IPS-NIHi11 (cell line): ENCODE measurements at places on chromosomes 6 and 20.
A peak's percentile ranks its signal among the peaks of the same experiment; 100 is the strongest.

GRCh38 chr6:44023586-44024454, 103.4 kb downstream of the MRPL14 start:
- DNase-seq = no peak

DNA sequence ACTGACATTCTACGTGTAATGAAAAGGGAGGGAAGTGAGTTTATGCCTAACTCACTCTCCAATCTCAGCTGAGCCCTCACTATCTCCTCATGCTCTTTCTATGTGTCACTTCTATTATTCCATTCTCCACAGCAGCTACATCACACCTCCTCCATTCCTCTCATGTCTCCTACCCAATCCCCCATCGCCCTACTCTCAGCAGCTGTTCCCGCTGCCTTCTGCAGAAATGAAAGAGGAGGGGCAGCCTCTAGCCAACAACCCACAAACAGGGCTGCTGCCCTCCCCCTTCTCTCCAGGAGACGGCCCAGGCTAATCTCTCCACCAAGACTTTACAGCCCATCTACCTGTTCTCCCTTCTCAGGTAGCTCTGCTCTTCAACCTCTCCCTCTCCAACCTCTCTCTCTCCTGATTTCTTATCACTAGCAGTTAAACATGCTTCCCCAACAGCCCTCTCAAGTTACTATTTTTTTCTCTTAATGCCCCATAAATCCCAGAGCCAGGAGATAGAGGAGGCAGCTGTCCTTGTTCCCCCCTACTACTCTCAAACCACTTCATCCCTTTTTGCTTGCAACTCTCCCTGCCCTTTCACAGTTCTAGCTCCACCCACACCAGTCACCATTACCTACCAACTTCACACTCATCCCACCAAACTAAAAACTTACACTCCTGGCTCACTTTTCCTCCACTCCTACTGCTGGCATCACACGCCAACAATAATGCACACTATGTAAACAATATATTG, 136.5 kb downstream of the BTBD9 start:
- peak; percentile 15 for DNase-seq

DNA sequence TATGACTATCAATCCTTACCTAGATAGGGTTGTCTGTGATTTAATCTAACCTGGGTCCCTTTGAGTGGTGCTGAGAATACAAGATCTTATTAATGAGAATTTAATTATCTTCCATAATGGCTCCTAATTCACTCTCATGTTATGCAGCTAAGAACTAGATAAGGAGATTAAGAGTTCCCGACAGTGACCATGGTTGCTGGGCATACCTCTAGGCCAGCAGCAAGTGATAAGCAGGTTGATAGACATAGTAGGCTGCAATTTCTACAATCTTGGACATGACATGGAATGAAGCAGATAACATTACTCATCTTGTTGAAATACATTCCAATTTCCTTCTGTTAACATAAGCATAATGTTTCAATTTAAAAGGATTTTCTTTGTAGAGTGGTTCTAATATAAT, 27.1 kb downstream of the SPACA1 start:
- DNase-seq = no peak

- DNase-seq = no peak
Observed at GRCh38 chr20:41057999-41058673, 29.5 kb downstream of the TOP1 start.

DNA sequence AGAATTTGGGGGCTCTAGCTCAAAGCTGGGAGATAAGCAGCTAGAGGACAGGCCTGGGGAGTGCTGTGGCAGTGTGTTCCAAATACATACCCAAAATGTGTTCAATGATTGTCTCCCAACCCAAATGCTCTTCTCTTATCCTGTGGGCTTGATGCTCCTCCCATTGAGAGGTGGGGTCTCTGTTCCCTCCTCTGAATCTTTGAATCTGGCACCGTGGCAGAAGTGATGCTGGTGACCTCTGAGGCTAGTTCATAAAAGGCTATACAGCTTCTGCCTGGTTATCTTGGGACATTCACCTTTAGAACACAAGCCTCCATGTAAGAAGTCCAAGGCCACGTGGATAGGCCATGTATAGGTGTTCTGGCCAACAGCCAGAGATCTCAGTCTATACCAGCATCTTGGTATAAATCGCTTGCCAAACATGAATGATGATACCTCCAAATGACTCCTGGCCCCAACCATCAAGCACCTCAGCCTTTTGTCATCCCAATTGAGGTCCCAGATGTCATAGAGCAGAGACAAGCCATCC, 15.9 kb upstream of the MYBL2 start:
- no peak for DNase-seq

GRCh38 chr6:284486-284885, 7.8 kb upstream of the DUSP22 start:
- no peak for DNase-seq

GRCh38 chr20:6070829-6071695, 17.2 kb upstream of the LRRN4 start:
- no peak for DNase-seq

GRCh38 chr6:133701633-133702331, 187.1 kb upstream of the TCF21 start:
- DNase-seq = no peak

GRCh38 chr6:47069156-47069555, 27.0 kb upstream of the ADGRF1 start:
- DNase-seq = no peak

- DNase-seq = no peak
Observed at GRCh38 chr6:169897601-169898358, 146.4 kb downstream of the ERMARD start.

- no peak for DNase-seq
Observed at GRCh38 chr20:23287354-23288190, 63.0 kb upstream of the NXT1 start.

- no peak for DNase-seq
Observed at GRCh38 chr6:14903176-14904038, 342.5 kb upstream of the JARID2 start.

DNA sequence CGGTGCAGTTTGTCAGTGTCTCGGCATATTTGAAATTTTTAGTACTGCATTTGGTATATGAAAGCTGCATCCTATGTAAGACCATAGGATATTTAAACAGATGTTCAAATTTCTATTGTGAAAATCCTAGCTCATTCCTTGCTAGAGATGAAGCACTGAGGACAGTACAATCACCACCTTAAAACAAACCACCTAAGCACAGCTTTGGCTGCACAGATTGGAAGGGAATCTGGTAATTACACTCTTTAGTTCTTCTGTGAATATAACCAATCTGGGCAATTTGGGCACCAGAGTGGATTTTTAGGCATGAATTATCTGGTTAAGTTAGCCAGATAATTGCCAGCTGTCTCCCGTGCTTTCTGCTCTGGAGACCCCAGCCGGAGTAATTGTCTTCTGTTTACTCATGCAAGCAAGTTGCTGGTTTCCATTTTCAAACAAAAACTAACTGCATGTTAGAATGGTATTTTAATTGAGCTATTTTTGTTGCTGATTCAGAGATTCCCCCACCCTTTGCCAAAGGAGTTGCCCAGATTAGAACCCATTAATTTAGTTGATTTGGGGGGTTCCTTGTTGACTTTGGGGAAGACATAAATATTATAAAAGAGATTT, 36.9 kb downstream of the E2F3 start:
- no peak for DNase-seq
